ENCODE measurements at places on chromosomes 1 and 21.

- no peaks in the 10 kb centered on the region for H3K4me1 ChIP-seq
- no peak for DNase-seq
- peaks cover 30% of the 10 kb centered on the region for H3K27me3 ChIP-seq
- H3K27ac ChIP-seq, result no peak overlapping the region
- H3K4me3 ChIP-seq, result no peak overlapping the region
- H3K36me3 ChIP-seq, result no peaks in the 10 kb centered on the region
Measured at GRCh38 chr1:201283836-201284553, 689 bp downstream of the PKP1 start.

DNA sequence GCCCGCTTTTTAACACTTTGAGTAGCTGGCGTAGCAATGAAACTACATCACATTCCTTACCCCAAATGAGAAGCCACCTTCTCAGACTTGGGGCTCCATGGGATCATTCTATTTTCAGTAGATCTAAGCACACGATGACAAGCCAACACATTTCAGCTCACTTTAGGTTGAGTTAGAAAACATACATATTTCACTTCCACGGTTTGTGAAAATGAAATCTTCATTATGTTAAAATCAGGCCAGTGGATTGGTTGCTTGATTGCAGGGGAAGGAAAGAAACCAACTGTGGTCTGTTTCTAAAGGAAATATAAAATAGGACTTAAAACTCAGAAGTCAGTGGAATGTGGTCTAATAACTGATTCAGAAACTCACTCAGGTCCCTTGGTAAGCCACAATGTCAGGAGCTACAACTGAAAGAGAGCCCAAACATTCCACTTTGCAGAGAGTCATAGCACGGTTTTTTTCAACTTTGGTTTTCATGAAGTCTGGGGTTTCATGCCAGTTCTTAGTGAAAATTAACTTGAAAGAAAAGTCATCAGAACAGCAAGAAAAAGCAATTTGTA is 82.3 kb upstream of the TIAM1 start:
- H3K36me3 ChIP-seq, result no peaks in the 10 kb centered on the region
- H3K4me1 ChIP-seq, result no peaks in the 10 kb centered on the region
- no peak for DNase-seq

DNA sequence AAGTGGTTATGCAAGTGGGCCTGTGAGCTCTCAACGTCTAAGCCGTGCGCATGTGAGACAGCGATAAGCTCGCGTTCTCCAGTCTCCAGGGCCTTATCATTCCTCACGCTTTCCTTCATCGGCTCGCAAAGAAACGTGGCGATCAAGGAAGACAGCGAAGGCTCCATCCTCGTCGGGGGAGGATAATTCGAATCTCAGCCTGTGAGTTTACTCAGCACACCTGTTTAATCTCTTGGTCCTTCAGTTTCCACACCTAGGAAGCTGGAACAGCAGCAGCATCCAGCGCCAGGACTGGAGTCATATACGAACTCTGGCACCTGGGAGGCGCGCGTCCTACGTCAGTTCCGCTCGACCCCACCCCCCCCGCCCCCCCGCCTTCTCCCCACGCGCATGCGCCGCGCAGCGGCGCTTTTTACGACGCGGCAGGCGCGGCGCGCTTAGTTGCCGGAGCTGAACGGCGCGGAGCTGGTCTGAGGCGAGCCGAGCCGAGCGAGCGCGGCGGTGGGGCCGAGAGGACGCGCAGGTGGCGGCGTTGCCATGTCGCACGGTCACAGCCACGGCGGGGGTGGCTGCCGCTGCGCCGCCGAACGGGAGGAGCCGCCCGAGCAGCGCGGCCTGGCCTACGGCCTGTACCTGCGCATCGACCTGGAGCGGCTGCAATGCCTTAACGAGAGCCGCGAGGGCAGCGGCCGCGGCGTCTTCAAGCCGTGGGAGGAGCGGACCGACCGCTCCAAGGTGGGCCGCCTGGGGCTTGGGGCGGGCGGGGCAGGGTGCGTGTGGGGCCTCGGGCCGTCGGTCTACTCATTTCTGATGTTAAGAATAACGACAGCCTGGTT is at the start of gene PITHD1:
TSS of gene PITHD1 (plus strand) at position 440 of the 836 bp plus-strand sequence. CDS start at position 538, 98 bp downstream.
- no peaks in the 10 kb centered on the region for H3K36me3 ChIP-seq
- no peaks in the 10 kb centered on the region for H3K27me3 ChIP-seq
- peaks cover 11% of the 10 kb centered on the region for H3K4me1 ChIP-seq
- H3K27ac ChIP-seq, result peak within 1 kb of the TSS; percentile 95
- DNase-seq, result peak; percentile 84

- peaks cover 85% of the 10 kb centered on the region for H3K27me3 ChIP-seq
- H3K4me3 ChIP-seq, result no peak overlapping the region
- H3K4me1 ChIP-seq, result no peaks in the 10 kb centered on the region
- DNase-seq, result no peak
- no peak overlapping the region for H3K27ac ChIP-seq
Measured at GRCh38 chr1:44412601-44413000, 7.5 kb downstream of the RNF220 start.

DNA sequence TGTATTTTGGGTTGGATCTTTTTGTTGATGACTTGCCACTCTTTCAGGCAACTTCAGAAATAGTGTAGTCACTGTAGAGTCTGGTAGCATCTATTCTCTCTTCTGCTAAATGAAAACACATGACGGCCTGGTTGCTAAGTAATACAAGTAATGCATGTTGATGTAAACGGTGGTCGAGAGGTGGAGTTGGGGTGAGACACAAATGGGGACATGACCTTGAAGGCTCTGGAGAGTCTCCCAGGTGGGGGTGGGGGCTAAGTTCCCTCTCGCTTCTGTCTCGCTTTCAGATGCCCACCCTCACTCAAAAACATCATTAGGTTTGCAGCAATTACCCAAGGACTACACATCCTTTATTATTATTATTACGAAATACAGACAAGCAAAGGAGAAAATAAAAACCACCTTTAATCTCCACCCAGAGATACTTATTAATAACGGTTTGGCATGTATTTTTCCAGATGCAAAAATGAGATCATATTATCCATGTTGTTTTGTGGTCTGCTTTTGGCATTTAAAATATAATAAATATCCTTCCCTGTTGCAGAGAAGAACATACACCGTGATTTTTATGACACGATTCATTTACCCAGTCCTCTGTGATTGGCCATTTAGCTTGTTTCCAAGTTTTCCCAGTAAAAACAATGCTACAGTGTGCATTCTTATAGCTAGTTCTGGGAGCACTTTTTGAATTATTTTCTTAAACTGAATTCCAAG is 138.1 kb downstream of the MIS18A start:
- no peak overlapping the region for H3K27ac ChIP-seq
- H3K27me3 ChIP-seq, result no peaks in the 10 kb centered on the region
- no peak overlapping the region for H3K4me3 ChIP-seq
- DNase-seq, result no peak

GRCh38 chr1:232553809-232554208 is 76.1 kb downstream of the SIPA1L2 start:
- no peak overlapping the region for H3K27ac ChIP-seq
- no peak overlapping the region for H3K4me3 ChIP-seq

GRCh38 chr1:79662596-79662995 is 656.1 kb upstream of the ADGRL4 start:
- no peaks in the 10 kb centered on the region for H3K4me1 ChIP-seq
- no peak overlapping the region for H3K4me3 ChIP-seq
- no peak for DNase-seq
- H3K27me3 ChIP-seq, result no peaks in the 10 kb centered on the region

- no peak overlapping the region for H3K4me3 ChIP-seq
- no peaks in the 10 kb centered on the region for H3K4me1 ChIP-seq
Measured at GRCh38 chr1:63350320-63350719, 17.1 kb upstream of the ALG6 start.

- peaks cover 27% of the 10 kb centered on the region for H3K4me1 ChIP-seq
- no peak overlapping the region for H3K27ac ChIP-seq
- no peak overlapping the region for H3K4me3 ChIP-seq
- DNase-seq, result no peak
Measured at GRCh38 chr21:46069719-46070279, 28.1 kb upstream of the COL6A2 start.

GRCh38 chr1:109827466-109827865 is 63.7 kb upstream of the EPS8L3 start:
- no peak overlapping the region for H3K27ac ChIP-seq
- H3K36me3 ChIP-seq, result no peaks in the 10 kb centered on the region
- no peak overlapping the region for H3K4me3 ChIP-seq
- no peaks in the 10 kb centered on the region for H3K27me3 ChIP-seq

DNA sequence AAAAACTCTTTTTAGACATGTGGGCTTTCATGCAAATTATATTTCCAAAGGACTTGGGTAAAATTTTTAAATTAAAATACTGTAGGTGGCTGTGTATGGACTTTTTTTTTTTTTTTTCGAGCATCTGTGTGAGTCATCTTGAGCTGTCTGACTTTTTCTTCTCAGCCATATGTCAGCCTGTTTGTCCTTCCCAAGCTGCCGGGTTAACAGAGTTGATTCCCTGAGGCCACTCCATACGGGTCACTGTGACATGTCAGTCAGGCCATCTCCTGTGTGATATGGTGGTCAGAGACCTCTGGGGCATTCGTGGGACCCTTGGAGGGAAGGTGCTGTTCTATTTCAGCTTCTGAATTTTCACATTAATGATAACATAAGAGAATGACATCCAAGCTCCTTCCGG is 148.3 kb downstream of the KCNJ6 start:
- no peak overlapping the region for H3K27ac ChIP-seq
- no peaks in the 10 kb centered on the region for H3K4me1 ChIP-seq
- H3K4me3 ChIP-seq, result no peak overlapping the region
- peak; percentile 28 for DNase-seq
